DMS153 (cell line): ENCODE measurements at places on chromosomes 11 and 22.

DNA sequence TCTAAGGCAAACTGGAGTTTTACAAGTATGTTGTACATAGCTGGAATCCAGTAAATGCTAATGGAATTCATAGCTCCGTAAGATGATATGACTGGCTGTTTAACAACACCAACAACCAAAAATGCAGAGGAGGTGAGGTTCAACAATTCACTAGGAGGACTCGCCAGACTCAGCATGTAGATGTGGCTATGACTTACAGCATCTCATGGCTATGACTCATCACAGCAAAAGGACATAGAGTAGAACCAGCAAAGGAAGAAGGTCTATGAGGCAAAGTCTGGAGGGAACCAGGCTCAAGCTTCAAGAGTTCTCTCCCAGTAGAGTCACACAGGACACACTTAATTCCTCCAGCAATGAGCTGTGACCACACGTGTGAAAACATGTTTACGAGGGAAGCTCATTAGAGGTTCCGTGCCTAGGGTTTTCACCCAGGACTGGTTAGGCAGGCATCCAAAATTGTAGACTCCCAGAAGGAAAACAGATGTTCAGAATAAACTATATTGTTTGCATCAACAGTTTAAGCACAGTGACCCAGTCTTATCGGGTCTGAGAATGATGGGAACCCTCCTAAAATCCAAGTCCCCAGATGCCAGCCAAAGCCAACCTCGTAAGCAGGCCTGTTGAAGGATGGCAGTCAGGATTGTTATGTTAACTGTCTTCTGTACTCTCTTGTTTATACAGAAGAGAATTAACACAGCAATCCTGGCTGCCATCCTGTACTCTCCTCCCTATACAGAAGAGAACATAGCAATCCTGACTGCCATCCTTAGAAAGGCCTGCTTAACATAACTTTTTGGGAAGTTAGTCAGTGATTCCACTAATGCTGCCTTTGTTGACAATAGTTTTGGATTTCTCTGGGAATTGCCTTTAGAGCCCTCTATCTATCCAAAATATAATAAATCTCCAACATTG lies 116.6 kb downstream of the LARGE1 start:
- no peak for DNase-seq

GRCh38 chr11:66619080-66619554 lies 2.7 kb downstream of the RBM14 start:
- no peak for DNase-seq

DNA sequence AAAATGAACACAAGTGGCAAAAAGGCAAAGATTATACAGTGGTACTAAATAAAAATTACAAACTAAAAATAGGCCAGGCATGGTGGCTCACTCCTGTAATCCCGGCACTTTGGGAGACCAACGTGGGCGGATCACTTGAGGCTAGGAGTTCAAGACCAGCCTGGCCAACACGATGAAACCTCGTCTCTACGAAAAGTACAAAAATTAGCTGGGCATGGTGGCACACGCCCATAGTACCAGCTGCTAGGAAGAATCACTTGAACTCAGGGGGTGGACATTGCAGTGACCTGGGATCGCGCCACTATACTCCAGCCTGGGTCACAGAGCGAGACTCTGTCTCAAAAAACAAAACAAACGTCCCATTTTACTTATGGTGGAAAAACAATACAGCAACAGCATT lies 24.5 kb downstream of the ZNF280B start:
- DNase-seq, result no peak

DNA sequence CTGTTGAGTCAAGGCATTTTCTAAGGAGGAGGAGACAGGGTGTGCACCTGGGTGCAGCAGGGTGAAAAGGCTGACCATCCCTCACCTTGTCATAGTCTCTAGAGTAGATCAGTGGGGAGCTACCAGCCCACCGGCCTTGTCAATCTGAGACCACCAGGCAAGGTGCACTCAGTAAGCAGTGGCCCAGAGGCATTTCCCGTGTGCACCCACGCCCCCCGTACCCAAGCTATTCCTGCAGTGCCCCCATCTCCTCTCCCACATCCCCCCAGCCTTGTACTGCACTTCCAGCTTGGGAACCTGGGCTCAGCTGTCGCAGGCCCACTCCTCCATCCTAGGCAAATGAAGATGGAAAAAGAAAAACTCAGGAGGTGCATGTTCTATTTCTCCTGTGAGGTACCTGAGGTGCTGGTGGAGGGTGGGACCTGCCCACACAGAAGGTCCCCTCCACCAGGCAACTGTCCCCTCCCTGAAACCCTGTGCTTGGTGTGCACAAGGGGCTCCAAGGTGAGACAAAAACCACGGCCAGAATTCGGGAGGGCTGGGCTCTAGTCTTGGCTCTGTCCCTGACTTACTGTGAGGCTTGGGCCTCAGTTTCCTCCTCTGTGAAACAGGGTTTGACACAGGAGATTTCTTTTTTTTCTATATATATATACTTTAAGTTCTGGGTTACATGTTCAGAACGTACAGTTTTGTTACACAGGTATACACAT lies 8.4 kb downstream of the P2RY2 start:
- DNase-seq, result no peak

GRCh38 chr11:132045107-132045506 lies 674.7 kb downstream of the NTM start:
- no peak for DNase-seq

GRCh38 chr22:20569059-20570058 lies 61.9 kb downstream of the MED15 start:
- DNase-seq, result no peak

DNA sequence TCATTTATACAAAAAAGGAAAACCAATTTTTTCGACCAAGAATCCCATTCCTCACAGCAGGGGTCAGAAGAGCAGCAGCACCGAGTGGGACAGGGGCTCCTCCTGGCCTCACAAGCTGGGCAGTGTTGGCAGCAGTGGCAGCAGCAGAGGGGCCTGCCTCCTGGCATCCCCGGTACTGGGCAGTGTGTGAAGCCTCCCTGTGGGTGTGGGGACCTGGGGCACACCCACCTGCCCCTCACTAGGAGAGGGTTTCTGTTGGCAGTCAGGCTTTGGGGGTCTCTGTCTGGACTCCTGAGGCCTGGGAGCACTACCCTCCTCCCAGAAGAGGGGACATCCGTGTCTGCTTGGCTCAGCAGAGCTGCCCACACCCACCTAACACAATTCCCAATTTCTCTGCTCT lies 67.8 kb downstream of the NECTIN1 start:
- no peak for DNase-seq

- no peak for DNase-seq
These were observed 24.7 kb downstream of the LUZP2 start for GRCh38 chr11:24521601-24522000.

- no peak for DNase-seq
These were observed 53.1 kb downstream of the ZBTB44 start for GRCh38 chr11:130261571-130261970.

DNA sequence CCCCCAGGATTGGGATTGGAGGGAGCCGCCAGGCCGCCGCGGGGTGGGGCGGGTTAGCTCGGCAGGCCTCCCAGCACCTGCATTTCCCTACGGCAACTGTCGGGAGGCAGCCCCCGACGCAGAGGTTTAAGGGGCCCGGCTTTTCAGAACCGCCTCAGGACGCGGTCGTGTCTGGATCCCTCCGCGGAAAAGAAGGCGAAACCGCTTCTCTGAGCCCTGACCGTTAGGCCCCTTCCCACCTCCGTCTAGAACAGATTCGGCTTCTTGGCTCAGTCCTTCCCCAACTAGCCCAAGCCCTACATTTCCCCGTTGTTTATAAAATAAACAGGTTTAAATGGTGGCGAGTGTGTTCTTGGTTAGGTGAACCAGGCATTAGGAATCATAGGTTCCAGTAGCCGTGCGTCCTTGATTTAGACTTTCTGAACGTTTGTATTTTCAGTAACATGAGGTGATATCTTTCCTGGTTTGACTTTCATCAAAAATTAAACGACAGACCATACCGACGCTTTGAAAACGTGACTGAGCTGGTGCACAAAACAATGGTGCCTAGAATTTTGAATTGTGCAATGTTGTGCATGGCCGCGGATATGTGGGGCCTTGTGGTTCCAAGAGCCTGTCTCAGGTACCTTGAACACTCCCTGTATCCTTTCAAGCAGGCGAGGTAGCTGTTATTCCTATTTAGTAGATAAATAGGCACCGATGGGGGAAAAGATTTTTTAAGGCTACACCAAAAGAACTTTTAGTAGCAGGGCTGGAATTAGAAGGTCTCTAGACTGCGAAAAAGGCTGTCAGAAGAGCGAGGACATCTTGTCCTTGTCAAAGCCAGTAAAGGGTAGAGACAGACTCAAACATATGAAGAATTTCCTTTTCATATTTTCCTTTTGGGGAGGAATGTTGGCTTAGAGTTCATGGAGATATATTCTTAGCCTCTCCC lies 1.2 kb upstream of the HSPA8 start:
- DNase-seq, result no peak

- peak; percentile 6 for DNase-seq
These were observed 10.2 kb upstream of the ALG8 start for GRCh38 chr11:78149646-78150045.

GRCh38 chr22:35334004-35334403 lies 34.3 kb downstream of the TOM1 start:
- DNase-seq, result peak; percentile 33

DNA sequence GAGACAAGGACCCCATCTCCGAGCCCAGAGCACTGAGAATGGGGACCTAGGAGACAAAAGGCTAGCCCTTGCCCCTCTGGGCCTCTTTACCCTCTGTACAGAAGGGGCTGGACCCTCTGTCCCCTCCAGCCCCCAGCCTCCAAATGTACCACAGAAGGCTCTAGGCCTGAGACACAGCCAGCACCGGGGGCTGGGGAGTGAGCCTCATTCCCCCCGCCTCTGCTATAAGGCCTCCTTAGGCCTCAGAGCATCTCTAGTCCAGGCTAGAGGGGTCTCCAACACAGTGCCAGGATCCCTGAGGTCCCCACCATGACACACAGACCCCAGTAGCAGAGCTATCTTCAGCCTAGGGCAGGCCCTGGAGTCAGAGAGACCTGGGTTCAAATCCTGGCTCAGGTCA lies 4.8 kb downstream of the SMTN start:
- no peak for DNase-seq

- DNase-seq, result no peak
These were observed 356.3 kb upstream of the ISX start for GRCh38 chr22:34709641-34710040.

GRCh38 chr11:898143-898511 lies 12.5 kb downstream of the CHID1 start:
- DNase-seq, result no peak

DNA sequence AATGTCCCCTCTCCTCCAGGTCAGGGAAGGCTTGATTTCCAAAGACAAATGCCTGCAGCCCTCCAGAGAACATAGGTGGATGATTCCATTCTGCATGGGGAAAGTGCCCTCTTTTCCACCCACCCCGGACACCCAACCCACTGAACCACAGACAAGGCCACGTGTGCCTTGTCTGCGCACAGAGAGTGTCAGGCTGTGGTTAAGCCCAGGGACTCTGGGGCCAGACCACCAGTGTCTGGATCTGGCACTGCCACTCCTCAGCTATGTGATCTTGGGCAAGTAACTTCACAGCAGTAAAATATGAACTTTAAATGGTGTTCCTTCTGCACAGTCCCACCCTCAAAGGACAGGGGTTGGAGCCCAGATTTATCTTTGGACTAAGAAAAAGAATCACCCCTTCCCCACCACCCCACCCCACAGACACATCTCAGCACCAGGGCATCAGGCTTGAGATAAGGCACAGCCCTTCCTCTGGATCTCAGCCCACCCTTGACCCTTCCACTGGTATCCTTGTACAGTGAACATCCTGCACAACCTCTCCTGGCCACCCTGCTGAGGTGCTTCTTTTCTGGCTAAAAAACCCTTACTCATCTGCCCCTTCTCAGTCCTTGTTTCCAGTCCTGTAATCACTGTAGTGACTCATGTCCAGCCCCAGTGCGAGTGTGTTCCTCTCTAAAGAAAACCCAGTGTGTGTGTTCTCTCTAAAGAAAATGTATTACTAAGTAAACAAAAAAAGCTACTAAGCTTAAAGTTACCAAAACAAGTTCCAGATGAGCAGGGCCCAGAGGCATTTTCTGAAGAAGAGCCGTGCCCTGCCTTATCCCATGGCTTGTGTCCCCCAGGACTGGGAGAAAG lies 1.9 kb upstream of the PTGDR2 start:
- no peak for DNase-seq

DNA sequence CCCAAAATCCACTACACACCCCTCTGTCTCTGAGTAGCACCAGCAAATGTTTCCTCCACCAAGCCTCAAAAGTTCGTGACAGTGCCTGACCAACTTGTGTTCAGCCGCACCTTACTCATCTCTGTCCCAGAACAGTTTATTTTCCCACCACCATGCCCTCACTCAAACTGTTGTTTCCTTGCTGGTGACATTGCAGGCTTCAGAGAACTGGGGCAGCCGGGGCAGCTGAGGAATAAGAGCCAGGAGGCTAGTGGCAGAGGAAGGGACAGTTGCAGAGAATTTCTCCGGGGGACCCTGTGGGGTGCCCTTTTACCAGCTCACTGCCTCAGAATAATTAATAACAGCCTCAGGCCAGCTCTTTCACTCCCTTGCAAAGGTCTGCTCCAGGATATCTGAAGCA lies 709 bp upstream of the KCNE3 start:
- no peak for DNase-seq

GRCh38 chr11:111938687-111939160 lies 1.6 kb downstream of the DIXDC1 start:
- no peak for DNase-seq
